ENCODE measurements at places on chromosomes 4 and X.
A peak's percentile ranks its signal among the peaks of the same experiment; 100 is the strongest.

DNA sequence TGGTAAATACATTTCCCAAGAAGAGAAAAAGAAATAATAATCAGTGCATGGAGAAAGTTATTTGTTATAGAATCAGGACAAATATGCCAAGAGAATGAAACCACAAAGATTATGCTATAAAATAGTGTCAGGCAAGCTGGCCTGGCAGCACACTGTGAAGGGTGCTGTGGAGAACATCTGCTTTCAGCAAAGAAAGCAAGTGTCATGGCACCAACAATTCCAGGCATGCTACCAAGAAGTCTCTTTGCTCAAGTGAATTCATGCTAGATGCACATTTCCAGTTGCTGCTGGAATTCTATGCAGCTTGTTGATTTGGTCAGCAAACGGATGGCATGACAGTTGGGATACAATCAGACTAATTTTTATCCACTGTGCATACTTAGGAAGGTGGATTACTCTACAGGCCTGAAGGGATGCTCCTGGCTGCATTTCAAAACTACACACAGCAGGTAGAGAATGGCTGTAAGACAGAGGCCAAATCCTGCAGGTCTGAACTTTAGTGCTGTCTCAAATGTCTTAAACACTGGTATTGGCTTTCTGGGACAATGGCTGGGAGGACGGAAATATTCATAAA is 154.6 kb upstream of the FAT1 start:
- DNase-seq, result no peak

DNA sequence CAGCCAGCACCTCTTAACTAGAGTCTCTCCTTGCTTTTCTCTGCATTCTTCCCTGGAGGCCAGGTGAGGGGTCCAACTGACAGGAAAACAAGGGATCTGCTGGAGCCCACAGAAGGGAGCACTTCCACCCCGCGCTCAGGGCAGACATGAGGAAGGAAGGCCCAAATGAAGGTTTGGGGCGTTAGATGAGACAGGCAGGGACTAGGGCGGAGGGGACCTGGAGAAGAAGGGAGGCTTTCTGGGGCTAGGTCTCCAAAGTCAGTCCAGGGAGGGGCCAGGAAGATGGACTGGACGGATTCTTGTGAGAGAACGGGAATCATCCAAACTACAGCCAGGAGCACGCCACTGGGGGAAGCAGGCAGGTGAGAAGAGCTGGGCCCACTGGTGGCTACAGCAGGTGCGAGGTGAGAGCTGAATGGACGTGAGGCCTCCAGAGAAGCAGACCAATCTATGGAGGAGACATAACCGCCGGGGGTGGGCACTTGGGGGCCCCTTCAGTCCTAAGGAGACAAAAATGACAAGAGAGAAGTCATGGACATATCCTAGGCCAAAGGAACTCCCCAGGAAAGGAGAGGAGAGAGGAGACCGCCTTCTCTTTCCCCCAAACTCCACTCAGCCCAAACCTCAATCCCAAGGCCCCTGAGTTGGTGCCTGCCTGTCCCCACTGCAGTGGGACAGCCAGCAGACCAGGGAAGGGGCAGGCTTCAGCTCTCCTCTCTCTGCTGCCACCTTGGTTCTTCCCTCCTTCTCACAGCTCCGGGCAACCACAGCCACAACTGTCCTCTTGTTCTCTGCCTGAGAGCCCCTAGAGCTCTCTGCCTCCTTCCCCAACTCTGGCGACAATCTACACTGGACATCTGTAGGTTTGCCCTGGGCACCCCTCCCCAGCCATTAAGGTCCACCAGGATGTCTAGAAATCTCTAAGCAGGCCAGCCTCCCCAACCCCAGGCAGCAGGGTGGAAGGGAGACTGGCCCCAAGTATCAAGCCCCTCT is 7.0 kb downstream of the APLN start:
- DNase-seq, result no peak

DNA sequence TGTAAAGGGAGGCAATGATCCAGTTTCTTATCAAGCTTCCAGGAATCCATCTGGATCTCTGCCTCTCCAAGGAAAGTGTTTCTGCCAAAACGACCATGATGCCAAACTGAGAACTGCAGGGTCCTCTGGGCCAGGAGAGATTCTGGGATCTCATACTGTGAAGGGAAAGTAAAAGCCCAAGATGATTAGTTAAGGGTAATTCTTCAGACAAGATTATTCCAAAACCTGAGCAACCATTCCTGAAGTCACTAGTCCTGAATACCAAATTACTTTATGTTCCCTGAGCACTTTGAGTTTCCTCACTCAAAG is 42.0 kb downstream of the SRPX2 start:
- no peak for DNase-seq

DNA sequence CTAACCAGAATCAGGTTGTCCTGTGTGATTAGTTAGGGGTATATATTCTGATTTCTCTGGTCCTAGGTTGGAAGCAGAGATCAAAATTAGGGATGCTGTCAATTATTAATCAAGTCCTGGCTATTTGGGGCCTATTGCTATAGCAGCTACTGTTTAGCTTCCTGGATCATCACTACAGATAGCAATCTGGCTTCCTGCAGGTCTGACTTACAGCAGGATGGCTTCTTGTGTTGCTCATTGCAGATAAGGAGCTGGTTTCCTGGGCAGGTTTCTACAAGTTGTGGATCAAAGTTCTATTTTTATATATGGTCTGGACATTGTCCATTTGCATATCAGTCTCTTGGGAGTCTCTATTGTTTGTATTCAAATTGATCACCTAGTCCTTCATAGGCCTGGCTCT is 57.7 kb upstream of the C4orf54 start:
- no peak for DNase-seq

DNA sequence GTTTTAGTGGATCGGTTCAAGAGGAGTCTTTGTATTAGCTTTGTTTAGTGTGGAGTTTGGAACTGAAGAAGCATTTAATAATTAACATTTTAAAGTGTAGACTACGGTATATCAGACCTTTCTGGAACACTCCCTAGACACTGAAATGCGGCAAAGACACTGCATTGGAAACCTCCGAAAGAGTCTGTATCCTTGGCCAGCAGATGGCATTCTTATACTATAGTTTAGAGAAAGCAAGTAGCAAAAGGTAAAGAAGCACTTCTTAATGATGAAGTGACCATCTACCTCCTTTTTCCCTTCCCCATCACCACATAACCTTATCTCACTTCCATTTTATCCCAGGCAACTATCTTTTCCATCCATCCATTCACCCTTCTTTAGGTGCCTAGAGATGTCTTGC is 7.6 kb downstream of the FABP2 start:
- no peak for DNase-seq

DNA sequence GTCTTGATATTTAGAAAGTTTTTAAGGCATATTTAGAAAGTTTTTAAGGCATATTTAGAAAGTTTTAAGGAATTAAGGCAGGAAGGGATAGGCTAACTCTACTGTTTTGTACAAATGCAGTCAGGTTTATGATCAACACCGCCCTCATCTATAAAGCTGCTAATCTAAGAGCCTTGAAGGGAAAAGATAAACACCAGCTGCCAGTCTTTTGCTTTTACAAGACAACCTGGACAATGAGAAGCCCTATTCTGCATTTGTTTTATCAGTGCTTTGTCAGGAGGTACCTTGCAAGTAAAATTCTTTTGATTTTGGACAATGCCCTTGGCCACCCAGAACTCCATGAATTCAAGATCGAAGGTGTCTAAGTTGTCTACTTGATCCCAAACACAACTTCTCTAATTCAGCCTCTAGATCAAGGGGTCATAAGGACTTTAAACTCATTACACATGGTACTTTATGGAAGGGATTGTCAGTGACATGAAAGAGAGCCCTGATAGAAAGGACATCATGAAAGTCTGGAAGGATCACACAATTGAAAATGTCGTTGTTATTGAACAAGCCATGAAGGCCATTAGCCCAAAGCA is 39.8 kb downstream of the IL15 start:
- DNase-seq, result no peak

- no peak for DNase-seq
Measured at GRCh38 chr4:186622788-186623464, 67.6 kb upstream of the MTNR1A start.

- DNase-seq, result no peak
Measured at GRCh38 chrX:118764122-118764521, 36.7 kb downstream of the IL13RA1 start.

- DNase-seq, result peak; percentile 64
Measured at GRCh38 chrX:154013614-154014360, 5.9 kb downstream of the IRAK1 start.

GRCh38 chr4:78922207-78922606 is 17.0 kb downstream of the PAQR3 start:
- no peak for DNase-seq

- no peak for DNase-seq
Measured at GRCh38 chr4:186040316-186040715, 28.6 kb upstream of the TLR3 start.

DNA sequence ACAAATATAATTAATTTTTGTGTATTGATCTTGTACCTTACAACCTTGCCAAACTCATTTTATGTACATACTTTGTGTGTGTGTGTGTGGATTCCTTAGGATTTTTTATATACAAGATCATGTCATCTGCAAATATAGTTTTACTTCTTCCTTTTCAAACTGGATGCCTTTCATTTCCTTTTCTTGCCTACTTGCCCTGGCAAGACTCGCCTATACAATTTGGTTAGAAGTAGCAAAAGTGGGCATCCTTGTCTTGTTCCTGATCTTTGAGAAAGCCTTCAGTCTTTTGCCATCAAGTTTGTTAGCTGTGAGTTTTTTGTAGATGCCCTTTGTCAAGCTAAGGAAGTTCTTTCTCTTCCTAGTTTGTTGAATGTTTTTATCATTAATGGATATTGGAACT is 30.5 kb downstream of the RUFY3 start:
- DNase-seq, result no peak

- DNase-seq, result no peak
Measured at GRCh38 chr4:159401791-159402380, 299.0 kb downstream of the RAPGEF2 start.

DNA sequence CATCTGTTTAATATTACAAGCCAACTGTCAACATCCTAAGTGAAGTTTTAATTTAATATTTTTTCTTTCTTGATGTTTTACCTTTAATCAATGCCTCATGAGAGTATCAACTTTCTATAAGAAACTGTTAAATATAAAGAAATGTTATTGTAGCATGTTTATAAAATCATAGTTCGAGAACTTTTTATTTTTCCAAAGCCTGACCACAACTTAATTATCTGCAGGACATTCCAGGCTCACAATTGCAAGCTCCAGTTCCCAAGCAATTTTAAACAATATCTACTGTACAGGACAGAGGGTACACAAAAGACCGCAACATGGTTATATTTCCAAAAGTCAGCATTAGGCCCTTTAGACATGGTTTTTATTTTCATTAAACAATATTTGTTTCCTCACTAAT is 20.1 kb downstream of the STX18 start:
- DNase-seq, result no peak
